SJCRH30 (cell line): ENCODE measurements at places on chromosomes 13 and 19.

DNA sequence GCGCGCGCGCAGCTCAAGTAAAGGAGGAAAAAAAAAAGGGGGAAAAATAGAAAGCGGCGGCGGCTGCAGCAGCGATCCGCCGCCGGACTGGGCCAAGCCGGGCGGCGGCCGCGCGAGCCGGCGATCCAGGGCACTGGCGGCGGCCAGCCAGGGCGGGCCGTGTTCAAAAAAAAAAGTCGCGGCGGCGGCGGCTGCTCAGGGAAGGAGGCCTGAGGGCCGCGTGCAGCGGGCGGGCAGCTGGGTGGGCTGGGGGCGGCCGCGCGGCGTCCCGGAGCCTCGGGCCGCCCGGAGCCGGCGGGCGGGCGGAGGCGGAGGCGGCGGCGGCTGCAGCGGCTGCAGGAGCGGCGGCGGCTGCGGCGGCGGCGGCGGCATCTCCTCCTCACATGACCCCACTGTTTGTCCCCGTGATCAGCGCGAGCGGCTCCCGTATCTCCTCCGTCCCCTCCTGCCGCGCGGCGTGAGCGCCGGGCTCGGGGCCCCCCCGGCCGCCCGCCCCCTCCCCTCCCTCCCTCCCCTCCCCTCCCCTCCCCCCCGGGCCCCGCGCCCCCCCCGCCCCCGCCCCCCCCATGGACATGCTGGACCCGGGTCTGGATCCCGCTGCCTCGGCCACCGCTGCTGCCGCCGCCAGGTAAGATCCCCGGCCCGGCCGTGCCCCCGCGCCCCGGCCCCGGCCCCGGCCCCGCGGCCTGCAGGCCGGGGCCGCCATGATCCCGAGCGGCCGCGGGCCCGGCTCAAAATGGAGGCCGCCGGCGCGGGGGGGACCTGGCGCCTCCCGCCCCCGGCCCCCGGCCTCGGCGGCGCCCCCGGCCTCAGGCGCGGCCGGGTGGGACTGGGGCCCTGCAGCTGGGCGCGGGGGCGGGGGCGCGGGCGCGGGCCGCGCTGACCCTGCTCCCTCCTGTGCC lies at the start of gene USF2:
Gene USF2, plus strand, starts transcription at position 427 of the 902 bp plus-strand sequence. Its CDS starts 140 bp downstream, at position 567.
- DNase-seq: peak; percentile 80

DNA sequence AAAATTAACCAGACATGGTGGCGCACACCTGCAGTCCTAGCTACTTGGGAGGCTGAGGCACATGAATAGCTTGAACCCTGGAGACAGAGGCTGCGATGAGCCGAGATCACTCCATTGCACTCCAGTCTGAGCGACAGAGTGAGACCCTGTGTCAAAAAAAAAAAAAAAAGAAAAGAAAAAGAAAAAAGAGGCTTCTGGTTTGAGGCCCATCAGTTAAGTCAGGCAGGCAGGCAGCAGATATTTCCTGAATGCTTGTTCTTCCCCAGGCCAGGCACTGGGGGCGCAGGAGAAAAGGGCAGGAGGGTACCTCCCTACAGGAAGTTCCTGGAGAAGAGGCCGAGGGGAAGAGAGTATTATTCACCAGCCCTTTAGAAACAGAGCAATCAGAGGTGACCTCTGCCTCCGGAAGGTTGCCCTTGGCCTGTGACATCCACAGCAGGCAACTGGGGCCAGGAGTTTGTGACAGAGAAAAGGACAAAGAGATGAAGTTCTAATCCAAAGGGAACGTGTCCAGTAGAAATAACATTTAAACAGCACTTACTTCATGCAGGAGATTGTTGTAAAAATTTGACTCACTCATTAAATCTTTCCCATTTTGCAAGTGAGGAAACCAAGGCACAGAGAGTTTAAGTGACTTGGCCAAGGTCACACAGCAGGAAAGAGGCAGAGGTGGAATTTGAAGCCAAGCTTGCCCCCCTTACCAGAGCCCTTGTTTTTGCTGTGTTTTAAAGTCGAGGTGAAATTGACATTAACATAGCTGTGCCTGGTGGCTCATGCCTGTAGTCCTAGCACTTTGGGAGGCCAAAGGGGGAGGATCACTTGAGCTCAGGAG lies 4.3 kb upstream of the RLN3 start:
- DNase-seq: peak; percentile 62

GRCh38 chr19:37869766-37870340 lies 36.5 kb downstream of the WDR87 start:
- no peak for DNase-seq

DNA sequence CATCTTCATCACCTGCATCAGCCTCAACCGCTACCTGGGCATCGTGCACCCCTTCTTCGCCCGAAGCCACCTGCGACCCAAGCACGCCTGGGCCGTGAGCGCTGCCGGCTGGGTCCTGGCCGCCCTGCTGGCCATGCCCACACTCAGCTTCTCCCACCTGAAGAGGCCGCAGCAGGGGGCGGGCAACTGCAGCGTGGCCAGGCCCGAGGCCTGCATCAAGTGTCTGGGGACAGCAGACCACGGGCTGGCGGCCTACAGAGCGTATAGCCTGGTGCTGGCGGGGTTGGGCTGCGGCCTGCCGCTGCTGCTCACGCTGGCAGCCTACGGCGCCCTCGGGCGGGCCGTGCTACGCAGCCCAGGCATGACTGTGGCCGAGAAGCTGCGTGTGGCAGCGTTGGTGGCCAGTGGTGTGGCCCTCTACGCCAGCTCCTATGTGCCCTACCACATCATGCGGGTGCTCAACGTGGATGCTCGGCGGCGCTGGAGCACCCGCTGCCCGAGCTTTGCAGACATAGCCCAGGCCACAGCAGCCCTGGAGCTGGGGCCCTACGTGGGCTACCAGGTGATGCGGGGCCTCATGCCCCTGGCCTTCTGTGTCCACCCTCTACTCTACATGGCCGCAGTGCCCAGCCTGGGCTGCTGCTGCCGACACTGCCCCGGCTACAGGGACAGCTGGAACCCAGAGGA lies 2.6 kb downstream of the P2RY11 start:
- no peak for DNase-seq

DNA sequence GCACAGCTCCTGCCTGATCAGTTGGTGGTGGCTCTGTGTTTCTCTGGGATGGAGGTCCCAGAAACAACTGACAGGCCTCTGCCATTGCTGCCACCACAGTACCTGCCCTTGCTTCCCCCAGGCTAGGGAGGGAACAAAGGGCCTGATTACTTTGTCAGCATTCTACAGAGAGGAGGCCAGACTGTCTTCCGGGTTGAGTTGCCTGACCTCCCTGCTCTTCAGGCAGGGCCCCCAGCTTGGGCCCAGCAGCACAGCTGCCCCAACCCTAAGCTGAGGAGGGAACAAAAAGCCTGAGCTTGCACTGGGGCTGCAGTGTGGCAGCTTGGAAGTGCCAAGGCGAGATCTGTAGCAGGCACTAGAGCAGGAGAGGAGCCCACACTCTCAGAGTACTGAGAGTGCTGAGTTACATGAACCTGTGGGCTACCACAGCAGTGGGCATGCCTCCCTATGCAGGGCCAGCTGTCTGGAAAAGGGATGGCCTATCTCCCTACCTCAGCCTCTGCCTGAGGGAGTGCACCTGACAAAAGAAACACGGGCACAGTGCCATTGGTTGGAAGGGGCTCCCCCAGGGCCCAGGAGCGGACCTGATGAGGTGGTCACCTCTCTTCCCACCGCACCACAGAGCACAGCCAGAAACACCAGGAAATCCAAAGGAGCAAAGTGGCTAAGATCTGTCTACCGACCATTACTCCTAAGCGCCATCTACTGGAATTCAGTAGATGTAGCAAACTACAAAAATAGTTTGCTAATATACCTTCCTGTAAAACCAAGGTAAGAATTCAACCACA lies 24.4 kb downstream of the SLC25A15 start:
- DNase-seq: no peak

- DNase-seq: no peak
Observed at GRCh38 chr13:59734393-59734792, 429.3 kb downstream of the DIAPH3 start.
